ENCODE measurements at places on chromosomes 2 and 18. TPM values are rescaled to one million over a fixed set of nuclear protein-coding genes. Genes with fewer than 3 reads are reported as not detected.

Gene RELCH
- total RNA-seq, result 66.7 TPM

Gene INHBB
- total RNA-seq, result 11.9 TPM

Gene SAG
- not detected for total RNA-seq

Gene MARCO
- 295 TPM for total RNA-seq

Gene RHOB
- 242 TPM for total RNA-seq

GRCh38 chr2:5911718-5912117 is 219.5 kb downstream of the SOX11 start:
- DNase-seq, result no peak

- no peak for DNase-seq
Measured at GRCh38 chr2:151258121-151258520, 3.5 kb downstream of the RBM43 start.

DNA sequence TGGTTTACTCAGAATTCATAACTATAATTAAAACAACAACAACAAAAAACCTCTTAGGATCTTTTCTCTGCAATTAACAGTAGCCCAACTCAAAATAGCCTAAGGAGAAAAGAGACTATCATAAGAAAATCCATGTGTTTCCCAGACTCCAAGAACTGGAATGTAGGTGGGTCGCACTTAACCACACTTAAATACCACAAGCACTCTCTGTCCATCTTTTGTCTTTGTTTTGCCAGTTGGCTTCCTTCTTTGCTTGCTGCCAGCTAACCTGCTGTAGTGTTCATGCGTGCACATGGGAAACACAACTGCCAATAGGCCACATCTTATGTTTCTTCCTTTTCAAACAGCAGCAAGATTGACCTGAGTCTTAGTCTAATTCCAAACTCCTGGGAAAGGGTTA is 24.1 kb upstream of the ACVR1 start:
- peak; percentile 25 for DNase-seq

- DNase-seq, result no peak
Measured at GRCh38 chr2:86023366-86023712, 82.3 kb downstream of the POLR1A start.
